Stimulated activated CD8-positive, alpha-beta memory T cell treated with anti-CD3 and anti-CD28 coated beads, Interleukin-7, amount 100 ng/mL, for 4 hours (primary cell): ENCODE measurements at places on chromosomes 13 and 19.

GRCh38 chr19:19385896-19386869, 19.3 kb upstream of the GATAD2A start:
- no peak for DNase-seq

DNA sequence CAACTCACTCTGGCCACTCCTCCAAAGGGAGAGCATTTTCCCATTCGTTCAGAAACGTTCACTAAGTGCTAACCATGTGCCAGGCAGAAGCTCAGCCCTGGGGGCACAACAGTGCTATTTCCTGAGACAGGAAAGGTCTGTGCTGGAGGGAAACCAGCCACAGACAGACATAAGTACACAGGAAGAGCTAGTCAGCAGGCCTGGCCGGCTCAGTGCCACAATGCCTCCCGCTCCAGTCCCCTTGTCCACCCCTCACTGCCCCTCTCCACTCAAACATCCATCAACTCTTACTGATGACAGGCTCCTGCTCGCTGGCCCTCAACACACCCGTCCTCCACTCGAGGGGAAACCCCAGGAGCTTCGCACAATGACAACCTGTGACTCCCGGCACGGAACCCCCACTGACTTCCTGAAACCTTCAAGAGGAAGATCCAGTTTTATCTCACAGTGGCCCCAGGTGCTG, 11.3 kb upstream of the PLA2G4C start:
- DNase-seq, result no peak

DNA sequence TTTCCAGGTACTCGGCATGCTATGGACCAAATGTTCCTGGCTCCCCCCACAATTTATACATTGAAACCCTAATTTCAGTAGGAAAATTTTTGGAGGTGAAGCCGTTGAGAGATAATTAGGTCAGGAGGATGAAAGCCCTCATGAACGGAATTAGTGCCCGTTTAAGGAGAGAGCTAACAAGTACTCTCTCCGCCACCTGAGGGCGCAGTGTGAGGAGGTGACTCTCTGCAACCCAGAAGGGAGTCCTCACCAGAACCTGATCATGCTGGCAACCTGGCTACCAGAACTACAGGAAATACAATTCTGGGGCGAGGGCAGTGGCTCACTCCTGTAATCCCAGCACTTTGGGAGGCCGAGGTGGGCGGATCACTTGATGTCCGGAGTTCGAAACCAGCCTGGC, 397.8 kb downstream of the SLITRK5 start:
- DNase-seq, result no peak

GRCh38 chr13:73040968-73041596, 17.7 kb upstream of the KLF5 start:
- no peak for DNase-seq

- DNase-seq, result no peak
Measured at GRCh38 chr19:33486936-33487811, 34.4 kb downstream of the PEPD start.

DNA sequence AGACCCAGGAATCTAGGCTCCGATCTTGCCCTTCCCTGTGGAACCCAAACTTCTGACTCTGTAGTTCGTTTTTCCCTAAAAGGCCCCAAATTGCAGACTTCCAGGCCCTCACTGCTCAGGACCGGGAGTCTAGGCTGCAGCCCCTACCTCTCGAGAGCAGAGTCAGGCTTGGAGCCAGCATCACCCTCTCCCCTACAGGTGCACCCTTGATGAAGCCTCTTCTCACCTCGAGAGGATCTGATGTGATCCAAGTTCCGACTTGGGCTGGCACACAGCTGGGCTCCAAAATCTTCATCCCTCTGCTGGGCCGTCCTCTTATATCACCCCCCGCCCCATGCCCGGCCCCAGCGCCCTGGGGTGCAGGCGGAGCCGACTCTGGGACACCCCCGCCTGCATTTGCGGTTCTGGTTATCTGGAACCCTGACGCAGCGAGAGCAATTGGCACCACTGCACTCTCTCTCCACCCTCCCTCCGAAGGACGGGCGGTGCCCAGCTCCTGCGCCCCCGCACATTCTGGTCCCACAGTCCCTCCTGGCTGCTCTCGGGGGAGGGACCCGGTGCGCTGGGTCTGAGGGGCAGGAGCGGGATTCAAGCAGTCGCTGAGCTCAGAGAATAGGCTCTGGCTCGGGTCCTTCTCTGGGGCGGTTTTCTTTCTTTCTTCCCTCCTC, at the start of gene KLK7:
Gene KLK7 (minus strand): TSS at position 293 of the 668 bp plus-strand sequence. CDS start 1,518 bp downstream, outside the sequence.
- DNase-seq, result no peak

GRCh38 chr13:42574435-42575311, 721 bp downstream of the TNFSF11 start:
- peak; percentile 63 for DNase-seq

- DNase-seq, result no peak
Measured at GRCh38 chr19:42634409-42635232, 39.9 kb upstream of the CEACAM8 start.

GRCh38 chr19:42421591-42422031, 5.6 kb downstream of the LIPE start:
- no peak for DNase-seq

DNA sequence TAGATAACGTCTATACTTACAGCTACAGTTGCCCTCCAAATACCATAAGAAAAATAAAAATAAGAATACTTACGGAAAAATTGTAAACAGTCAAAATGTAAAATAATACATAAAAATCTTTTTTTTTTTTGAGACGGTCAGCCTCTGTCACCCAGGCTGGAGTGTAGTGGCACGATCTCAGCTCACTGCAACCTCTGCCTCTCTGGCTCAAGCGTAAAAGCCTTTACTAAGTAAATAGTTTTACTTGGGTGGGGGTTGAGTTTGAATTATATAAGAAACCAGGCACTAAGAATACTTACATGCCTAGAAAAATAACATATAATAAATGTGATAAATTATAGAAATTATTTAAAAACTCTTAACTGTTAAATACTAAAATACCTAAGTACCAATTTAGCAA, 1413.0 kb upstream of the PRR20A start:
- no peak for DNase-seq

- DNase-seq, result no peak
Measured at GRCh38 chr19:6590827-6591319, at the start of gene CD70. Gene CD70, minus strand, starts transcription at chr19:6591150. Its CDS starts 148 bp downstream, at chr19:6591002.

GRCh38 chr13:107069108-107069776, 501.3 kb upstream of the ARGLU1 start:
- no peak for DNase-seq

- no peak for DNase-seq
Measured at GRCh38 chr19:18741124-18742121, 49.7 kb downstream of the COMP start.

- no peak for DNase-seq
Measured at GRCh38 chr13:60467098-60467497, 70.1 kb downstream of the TDRD3 start.

- no peak for DNase-seq
Measured at GRCh38 chr13:94195715-94196114, 283.8 kb downstream of the DCT start.

GRCh38 chr13:63540061-63540460, 2124.4 kb upstream of the PCDH20 start:
- no peak for DNase-seq

DNA sequence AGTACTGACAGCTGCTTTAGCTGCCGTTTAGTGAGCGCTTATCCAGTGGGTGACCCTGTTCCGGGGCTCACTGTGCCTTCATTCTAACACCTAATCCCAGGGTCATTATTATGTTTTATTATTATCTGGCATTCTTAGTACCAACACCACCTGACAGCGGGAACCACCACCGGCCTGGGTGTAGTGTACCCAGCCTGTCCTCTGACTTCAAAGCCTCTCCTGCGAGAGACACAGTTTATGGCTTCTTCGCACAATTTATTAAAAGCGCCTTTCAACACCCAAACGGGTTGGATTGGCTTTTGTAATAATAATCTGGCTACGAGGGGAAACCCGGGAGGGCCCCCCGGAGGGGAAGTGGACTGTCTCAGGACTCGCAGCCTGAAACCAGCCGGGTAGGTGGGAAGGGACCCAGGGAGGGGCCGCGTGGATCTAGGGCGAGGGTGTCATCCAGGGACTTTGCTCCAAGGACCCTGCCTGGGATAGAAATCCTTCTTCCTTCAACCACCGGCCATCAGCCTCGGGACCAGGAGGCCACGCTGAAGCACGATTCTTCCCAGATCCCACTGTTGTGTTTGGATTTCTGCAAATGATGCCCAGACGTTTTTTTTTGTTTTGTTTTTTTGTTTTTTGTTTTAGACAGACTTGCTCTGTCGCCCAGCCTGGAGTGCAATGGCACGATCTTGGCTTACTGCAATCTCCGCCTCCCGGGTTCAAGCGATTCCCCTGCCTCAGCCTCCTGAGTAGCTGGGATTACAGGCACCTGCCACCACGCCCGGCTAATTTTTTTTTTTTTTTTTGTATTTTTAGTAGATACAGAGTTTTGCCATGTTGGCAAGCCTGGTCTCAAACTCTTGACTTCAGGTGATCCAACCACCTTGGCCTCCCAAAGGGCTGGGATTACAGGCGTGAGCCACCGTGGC, 1.6 kb upstream of the ZBTB7A start:
- DNase-seq, result no peak

DNA sequence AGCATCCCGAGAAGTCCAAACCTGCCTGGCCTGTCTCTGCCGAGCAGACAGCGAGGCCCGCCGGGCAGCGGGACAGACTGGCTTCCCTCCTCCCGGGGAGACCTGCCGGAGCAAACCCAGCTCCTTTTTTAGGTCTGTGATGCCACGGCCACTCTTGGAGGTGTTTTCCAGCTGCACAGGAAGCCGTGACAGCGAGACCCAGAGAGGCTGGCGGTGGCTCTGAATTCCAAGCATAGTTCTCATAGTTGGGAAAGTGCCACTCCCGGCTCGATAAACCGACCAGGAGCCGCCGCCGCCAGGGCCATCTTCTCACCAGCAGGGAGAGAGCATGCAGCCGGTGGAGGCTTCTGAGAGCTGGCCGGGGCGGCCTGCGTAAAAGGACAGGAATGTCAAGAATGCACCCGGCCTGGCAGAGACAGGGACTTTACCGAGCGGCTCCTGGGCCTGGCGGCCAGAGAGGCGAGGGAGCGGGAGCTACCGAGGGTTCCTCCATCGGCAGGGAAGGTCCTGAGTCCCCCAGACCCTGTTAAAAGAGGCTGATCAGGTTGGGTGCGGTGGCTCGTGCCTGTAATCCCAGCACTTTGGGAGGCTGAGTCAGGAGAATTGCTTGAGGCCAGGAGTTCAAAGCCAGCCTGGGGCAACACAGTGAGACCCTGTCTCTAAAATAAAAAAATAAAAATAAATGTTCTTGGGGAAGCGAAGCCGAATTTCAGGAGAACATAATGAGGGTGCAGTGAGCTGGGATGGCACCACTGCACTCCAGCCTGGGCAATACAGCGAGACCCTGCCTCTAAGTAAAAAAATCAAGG, 64.9 kb downstream of the GADD45B start:
- no peak for DNase-seq

DNA sequence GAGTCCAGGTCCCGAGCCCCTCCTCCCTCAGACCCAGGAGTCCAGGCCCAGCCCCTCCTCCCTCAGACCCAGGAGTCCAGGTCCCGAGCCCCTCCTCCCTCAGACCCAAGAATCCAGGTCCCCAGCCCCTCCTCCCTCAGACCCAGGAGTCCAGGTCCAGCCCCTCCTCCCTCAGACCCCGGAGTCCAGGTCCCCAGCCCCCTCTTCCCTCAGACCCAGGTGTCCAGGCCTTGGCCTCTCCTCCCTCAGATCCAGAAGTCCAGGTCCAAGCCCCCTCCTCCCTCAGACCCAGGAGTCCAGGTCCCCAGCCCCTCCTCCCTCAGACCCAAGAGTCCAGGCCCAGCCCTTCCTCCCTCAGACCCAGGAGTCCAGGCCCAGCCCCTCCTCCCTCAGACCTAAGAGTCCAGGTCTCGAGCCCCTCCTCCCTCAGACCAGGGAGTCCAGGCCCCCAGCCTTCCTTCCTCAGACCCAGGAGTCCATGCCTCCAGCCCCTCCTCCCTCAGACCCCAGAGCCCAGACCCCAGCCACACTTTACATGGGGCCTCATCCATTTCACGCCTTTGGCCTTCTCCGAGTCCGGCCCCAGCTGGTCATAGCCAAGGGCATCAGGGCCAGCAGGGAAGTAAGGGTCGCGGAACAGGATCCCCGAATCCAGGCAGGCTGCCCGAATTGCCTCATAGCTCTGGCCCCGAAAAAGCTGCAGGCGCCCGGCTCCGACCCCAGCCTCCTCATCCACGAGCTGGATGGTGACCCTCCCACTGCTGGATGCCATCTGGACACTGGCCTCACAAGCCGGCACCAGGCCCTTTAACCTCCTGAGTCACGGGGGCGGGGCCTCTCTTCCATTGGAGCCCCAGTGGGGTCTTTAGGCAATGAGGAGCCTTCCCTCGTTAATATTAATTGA, 628 bp downstream of the CAPN12 start:
- DNase-seq, result no peak

DNA sequence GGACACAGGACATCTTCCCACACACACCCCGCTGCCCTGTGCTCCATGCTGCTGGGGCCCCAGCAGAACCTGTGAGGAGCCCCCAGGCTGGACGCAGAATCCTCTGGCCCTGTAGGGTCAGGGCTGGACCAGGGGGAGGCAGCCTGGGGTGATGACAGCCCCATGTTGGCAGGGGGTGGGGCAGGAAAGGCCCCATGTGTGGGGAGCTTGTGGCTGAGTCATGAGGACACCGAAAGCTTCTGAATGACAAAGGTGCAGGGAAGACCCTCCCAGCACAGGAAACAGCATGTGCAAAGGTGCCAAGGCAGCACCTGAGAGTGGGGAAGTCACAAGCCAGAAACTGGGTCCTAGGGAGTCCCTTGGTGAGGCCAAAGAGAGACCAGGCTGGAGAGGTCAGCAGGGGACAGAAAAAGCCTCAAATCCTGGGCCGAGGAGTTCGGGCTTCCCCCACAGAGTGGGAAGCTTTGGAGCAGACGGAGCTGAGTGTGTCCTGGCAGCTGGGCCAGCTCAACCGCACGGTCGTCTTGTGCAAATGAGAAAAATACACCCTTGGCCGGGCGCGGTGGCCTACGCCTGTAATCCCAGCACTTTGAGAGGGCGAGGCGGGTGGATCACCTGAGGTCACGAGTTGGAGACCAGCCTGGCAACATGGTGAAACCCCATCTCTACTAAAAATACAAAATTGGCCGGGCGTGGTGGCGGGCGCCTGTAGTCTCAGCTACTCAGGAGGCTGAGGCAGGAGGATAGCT, 17.5 kb downstream of the ATP8B3 start:
- no peak for DNase-seq

DNA sequence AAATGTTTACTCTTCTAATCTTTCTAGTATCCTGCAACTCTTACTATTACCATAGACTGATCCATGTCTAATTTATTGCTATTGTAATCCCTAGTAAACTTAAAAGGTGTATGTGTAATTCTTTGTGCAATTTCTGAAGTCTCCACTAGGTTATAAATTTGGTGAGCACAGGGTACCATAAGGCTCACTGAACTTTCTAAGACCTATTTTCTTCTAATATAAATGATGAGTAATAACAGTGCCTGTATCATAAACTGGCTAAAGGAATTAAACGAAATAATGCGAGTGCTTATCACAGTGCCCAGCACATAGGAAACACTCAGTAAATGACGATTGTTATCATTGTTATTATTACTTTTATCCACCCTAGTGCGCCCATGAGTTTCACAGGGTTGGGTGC, 119.1 kb downstream of the KLF12 start:
- no peak for DNase-seq
